ENCODE measurements at places on chromosomes 1 and 21. TPM values are rescaled to one million over a fixed set of nuclear protein-coding genes. Genes with fewer than 3 reads are reported as not detected.

DNA sequence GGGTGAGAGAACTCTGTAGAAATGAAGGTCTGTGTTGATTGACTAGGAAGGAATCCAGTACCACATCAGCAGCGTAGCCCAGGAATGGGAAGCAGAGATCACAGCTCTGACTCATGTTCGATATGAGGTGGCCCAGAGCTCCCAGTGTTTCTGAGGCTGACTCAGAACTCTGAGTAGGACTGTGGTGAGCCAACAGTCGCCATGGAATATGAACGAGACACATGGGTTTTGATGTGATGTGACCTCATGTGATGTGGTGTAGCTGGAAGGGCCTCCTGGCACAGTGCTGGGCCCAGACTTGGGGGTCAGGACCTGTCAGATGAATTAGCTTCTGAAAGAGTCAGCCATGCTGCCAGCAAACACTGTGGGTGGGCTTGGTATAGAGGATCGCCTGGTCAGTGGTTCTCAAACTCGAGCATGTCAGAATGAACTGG is 237.0 kb downstream of the MRPL39 start:
- DNase-seq, result no peak

GRCh38 chr1:206895837-206896242 is 1.4 kb upstream of the IL24 start:
- DNase-seq, result peak; percentile 54

MARK1 gene
- 7.2 TPM for total RNA-seq

GRCh38 chr1:170303034-170303433 is 157.3 kb downstream of the NTMT2 start:
- no peak for DNase-seq

- DNase-seq, result no peak
Observed at GRCh38 chr1:231731268-231731667, 104.7 kb downstream of the DISC1 start.

C1QTNF12 gene
- 3.4 TPM for total RNA-seq

DNA sequence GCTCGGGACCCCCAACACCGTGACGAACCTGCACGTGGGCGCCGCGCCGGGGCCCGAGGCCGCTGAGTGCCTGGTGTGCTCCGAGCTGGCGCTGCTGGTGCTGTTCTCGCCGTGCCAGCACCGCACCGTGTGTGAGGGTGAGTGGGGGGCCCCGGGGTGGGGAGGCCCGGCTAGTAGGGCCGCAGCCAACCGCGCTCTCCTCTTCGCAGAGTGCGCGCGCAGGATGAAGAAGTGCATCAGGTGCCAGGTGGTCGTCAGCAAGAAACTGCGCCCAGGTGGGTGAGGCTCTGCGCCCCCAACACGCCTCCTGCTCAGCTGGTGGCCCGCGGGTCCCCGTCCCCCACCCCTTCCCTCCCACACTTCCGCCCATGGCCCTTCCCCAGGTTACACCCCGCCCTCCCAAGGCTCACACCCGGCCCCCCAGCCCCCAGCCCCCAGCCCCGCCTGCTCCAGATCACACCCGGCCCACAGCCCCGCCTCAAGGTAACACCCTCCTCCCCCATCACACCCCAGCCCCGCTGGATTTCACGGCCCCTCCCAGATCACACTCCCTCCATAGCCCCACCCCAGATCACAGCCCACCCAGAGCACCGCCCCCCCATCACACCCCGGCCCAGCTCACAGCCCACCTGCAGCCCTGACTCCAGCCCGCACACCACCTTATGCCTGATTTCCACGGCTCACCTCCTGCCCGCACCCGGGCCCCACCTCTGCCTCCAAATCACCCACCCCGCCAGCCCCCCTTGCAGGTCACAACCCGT is 2.4 kb upstream of the MMP23B start:
- no peak for DNase-seq

DNA sequence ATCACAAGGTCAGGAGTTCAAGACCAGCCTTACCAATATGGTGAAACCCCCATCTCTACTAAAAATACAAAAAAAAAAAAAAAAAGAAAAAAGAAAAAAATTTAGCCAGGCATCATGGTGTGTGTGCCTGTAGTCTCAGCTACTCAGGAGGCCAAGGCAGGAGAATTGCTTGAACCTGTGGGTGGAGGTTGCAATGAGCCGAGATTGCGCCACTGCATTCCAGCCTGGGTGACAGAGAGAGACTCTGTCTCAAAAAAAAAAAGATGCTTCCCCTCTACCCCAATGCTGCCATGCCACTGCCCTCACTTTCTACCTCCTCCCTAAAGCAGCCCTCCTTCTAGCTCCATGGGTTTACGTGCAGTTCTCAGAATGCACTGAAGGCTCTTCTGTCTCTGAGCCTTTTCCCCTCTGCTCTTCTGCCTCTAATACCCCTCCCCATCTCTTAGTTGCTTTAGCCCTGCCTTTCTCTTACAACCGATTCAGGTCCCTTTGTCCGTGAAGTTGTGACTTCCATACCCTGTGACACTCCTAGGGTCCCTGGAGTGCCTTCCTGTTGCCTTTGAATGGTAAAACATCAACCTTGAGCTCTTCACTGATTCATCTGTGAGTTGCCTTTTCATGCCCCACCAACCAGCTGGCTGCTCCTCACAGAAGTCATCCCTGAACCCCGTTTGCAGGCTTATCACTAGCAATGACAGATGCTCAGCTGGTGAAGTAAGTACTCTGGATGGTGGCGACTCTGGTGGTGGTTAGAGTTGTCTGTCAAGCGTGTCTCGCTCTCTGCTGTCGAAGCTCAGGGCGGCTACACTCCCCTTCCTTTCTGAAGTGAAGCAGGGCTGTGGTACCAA is 234.9 kb downstream of the RHOU start:
- no peak for DNase-seq

DNA sequence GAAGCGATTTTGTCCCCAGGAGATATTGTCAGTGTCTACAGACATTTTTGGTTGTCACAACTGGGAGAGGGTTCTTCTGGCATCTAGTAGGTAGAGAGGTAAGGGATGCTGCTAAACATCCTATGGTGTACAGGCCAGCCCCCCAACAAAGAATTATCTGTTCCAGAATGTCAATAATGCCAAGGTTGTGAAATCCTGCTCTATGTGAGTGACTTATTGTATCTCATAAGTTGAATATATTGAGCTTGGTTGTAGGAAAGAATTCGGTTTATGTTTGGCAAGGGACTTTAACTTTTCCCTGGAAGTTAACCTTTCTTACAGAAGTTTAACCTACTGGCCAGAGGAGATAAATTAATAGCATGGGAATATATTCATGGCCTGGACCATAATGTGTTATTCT is 52.6 kb upstream of the ANGPTL1 start:
- no peak for DNase-seq

OSCP1 gene
- total RNA-seq, result 25.6 TPM

CR1 gene
- 3.8 TPM for total RNA-seq

KRTAP7-1 gene
- not detected for total RNA-seq

GRCh38 chr1:31764312-31765040 is at the start of gene ADGRB2:
TSS of gene ADGRB2 (minus strand) at chr1:31764340. CDS start at chr1:31757221, 7,119 bp downstream.
- DNase-seq, result no peak
